ENCODE measurements at places on chromosomes 12 and 14.
A peak's percentile ranks its signal among the peaks of the same experiment; 100 is the strongest.

DNA sequence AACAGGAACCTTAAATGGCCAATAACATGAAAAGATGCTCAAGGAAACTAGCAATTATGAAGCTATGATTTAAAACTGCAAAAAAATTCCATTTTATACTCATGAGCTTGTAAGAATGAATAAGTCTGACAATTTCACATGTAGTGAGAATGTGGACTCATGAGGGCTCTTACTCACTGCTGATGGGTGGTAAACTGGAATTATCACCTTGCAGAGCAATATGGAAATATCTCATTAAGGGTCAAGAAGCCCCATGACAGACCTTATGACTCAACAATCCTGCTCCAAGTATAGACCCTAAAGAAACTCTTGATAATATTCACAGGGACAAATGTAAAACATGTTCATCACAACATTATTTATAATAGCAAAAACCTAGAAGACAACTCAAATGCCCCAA, 23.5 kb upstream of the SMAGP start:
- DNase-seq = no peak

DNA sequence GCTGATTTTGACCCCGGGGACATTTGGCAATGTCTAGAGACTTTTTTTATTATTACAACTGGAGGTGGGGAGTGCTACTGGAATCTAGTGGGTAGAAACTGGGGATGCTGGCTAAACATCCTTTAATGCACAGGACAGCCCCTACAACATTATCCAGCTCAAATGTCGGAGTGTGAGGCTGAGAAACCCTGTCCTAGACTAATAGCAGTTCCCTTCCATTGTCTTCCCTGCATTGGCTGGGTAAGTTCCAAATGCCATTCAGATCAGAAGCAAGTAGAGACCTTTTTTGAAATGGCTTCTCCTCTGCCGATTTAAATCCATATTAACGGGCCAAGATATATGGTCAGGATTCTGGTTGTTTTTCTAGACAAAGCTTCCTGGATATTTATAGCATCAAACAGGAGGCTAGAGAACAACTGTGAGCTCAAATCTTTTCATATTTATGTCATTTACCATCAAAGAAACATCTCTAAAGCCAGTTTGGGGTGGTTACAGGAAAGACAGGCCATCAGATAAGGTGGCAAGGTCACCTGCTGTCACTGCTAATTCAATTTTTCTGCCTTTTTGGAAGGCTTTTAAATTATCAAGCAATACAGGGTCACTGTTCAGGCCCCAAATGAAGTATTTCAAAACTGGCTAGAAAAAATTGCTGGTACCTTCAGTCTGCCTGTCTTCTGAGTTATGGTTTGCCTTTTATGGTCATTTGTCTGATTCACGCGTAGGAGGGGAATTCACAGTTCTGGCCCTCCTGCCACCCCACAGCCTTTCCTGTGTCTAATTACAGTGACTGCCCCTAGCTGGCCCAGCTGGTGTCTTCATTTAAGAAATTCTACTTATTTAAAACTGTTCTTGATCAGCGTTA, 20.1 kb upstream of the AKAP5 start:
- DNase-seq = no peak

DNA sequence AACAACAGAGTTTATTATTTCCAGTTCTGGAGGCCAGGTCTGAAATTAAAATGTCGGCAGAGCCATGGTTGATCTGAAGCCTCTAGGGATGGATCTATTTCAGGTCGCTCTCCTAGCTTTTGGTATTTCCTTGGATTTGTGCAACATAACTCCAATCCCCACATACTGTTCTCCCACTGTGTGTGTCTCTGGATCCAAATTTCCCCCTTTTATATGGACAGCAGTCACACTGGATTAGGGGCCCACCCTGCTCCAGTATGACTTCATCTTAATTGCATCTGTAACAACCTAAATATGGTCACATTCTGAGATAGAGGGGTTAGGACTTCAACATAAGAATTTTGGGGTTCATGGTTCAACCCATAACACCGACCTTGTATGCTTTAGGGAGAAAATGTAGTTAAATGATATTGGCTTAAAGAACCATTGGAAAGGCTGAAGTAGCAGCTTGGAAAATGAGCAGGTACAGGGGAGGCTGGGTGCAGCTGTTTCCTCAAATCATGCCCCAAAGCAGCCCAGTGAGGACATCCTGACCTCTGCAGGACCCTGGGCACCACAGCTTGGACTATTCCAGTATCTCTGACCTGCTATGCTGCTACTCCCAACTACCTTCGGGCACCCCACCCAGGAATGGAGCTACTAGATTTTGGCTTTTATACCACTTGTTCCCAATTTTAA, 13.9 kb upstream of the MDM2 start:
- no peak for DNase-seq

GRCh38 chr14:51929910-51930682, 59.2 kb upstream of the RTRAF start:
- DNase-seq = no peak

DNA sequence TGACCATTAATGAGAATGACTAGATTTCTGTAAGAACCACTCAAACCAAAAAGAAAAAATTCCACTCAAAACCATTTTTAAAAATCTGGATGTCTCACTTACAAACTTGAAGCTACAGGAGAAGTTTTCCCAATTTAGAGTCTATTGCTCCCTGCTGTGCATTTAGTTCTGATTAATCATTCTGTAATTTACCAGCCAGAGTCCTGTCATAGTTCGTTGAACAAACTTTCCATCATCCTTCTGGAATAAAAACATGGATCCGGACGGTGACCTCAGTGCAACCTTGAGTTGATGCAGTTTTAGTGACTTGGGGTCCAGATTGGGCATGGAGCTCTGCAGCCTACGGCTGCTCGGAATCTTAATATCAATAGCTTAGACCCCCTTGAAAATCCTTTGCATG, 73.4 kb downstream of the PRMT8 start:
- no peak for DNase-seq

GRCh38 chr12:109961612-109962011, 34.6 kb downstream of the GIT2 start:
- DNase-seq = no peak

- DNase-seq = no peak
Observed at GRCh38 chr14:69441948-69442347, 42.6 kb upstream of the PLEKHD1 start.

- DNase-seq = no peak
Observed at GRCh38 chr12:65454115-65454787, 175.8 kb downstream of the MSRB3 start.

GRCh38 chr14:44151130-44151820, 355.8 kb downstream of the FSCB start:
- no peak for DNase-seq

- DNase-seq = no peak
Observed at GRCh38 chr14:78519863-78520262, 349.7 kb downstream of the NRXN3 start.

DNA sequence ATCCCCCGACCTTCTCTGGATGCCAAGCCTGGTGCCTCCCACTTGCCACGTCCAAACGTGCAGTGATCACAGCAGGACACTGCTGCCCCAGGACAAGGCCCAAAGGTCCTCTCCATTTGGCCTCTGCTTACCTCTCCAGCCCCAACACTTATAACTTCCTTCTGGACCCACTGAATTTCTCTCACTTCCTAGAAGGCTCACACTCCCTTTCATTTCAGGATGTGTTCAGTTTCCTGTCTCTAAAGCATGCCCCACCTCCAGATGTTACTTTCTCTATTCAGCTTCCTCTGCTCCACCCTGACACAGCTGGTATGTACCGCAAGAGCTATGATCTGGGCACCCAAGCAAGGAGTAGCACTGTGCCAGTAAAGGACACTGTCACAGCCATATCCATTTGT, 33.0 kb downstream of the CDKL1 start:
- DNase-seq = peak; percentile 93

GRCh38 chr12:89833337-89834252, 125.0 kb upstream of the ATP2B1 start:
- no peak for DNase-seq

DNA sequence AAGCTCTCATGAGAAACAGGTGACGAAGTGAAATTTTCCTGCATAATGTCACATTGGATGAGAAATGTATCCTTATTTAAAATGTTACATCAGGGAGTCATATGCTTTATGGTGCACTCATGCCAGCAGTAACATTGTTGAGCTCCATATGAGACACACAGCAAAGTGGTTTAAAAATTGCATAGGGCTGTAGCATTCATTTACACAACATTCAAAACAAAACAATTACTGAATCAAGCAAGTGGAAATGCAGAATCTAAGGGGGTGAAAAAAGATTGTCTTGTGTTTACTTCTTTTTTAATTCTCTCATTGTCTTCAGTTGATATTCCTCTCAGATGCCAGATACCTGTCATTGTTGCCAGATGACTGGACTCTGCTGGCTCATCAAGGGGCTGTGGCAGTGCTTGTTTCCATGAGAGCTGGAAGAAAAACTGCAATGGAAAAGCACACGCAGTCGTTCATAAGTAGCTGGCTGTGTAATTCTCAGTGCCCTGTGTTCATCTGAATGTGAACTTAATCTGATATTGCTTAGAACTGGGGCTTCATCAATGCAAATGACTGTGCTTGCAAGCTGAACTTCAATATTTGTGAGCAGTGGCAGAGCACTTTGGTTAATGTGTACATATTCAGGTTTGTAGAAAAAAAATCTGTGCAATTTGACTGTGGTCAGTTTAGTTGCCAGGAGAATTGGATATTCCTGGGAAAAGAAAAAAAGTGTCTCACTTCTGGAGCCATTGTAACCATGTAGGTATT, 305.6 kb downstream of the RAD51B start:
- DNase-seq = no peak

DNA sequence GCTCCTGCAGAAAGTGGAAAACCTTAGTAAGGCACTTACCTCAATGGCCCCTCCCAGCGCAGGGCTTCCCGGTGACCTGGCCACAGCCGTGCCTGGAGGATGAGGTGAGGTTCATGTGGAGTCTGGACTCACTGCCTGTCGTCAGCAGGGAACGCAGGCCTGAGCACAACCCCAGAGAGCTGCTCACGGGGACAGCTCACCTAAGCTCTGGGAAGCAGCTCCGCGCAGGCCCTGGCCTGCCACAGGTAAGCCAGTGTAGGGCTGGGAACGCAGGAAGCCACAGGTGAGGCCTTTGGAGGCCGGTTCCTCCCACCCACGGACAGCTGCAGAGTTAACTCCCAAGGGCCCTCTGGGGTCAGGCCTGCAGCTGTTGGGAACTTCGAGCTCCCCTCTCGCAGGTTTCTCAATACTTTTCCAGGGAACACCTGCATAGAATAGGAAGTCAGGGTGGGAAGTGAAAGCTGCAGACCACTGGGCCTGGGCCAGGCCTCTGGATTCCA, 32.7 kb downstream of the ANAPC7 start:
- no peak for DNase-seq

- DNase-seq = no peak
Observed at GRCh38 chr14:83147006-83147405, 1613.4 kb upstream of the SEL1L start.

Data from T-helper 2 cell (primary cell).